ENCODE measurements at places on chromosomes 11 and 22. TPM values are rescaled to one million over a fixed set of nuclear protein-coding genes. Genes with fewer than 3 reads are reported as not detected.
A peak's percentile ranks its signal among the peaks of the same experiment; 100 is the strongest.

- DNase-seq, result no peak
Observed at GRCh38 chr22:43127166-43127908, 15.9 kb downstream of the MCAT start.

GRCh38 chr11:40293655-40294348 is 1165.7 kb downstream of the LRRC4C start:
- peak; percentile 60 for DNase-seq

DNA sequence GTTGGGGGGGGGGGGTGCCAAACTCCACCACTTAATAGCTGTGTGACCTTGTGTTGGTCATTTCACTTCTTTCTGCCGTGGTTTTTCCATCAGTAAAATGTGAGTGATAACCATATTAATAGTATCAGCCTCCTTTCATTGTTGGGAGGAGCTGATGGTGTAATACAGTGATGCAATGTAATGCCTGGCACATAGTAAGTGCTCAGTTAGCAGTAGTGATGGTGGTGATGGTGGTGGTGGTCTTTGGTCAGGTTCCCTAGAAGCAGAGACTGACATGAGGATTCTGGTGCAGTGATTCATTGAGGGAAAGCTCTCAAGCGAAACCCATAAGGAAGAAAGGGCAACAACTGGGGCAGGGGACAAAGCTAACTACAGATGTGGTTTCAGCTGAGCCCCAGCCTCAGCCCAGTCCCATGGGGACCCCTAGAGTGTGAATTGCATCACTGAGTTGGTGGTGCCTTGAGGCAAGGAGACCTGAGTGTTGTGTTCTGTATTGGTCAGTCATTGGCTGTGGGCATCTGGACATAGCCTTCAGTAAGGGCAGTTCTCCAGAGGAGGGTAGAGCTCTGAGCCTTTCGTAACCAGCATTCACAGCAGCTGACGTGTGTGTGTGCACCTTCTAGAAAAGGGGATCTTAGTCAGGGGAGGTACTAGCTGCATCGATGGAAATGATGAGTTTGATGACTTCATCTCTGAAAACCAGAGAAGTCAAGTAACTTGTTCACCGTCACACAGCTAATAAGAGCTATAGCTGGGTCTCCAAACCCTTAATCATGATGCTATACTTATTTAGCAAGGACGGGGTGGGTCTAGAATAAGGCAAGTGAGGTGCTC is 93.6 kb upstream of the CRYBB3 start:
- DNase-seq, result no peak

- DNase-seq, result no peak
Observed at GRCh38 chr11:128881221-128881620, 9.9 kb upstream of the KCNJ5 start.

The APOA1 gene
- total RNA-seq, result not detected
